ENCODE measurements at places on chromosomes 2 and 18.

- DNase-seq = no peak
Observed at GRCh38 chr18:49879271-49879580, 65.9 kb upstream of the ACAA2 start.

DNA sequence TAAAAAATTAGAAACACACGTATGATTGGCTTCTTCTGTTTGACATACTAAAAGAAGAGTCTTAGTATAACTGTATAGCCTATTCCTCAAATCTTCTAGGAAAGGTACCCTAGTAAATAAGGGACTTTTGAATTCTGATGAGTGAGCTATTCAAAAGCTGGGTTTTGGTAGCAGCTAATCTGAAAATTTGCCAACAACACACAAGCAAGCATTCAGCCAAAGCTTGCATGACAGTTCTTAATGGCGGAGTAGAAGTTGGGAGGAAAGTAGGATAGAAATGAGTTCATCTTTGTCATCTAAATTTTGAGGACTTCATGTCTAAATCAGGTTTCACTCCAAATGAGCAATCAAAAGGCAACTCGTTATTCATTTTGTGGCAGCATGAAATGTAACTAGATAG lies 813.0 kb downstream of the MBD2 start:
- DNase-seq = no peak

DNA sequence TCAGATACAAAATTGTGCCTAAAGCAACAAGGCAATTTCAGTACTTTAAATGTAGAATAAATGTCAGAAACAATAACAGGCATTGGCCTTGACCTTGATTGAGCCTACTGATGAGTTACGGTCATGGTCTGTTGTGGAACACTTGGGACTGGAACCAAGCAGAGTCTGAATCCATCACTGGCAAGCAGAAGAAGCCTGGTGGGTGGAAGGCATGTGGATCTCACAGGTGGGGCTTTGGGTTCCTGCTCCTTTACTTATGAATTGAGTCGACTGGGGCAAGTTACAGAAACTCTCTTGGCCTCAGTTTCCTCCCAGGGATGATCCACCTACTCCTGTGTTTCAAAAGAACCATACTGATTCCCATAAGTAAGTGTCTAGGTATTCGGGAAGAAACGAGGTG lies 102.3 kb downstream of the KCNF1 start:
- DNase-seq = no peak

DNA sequence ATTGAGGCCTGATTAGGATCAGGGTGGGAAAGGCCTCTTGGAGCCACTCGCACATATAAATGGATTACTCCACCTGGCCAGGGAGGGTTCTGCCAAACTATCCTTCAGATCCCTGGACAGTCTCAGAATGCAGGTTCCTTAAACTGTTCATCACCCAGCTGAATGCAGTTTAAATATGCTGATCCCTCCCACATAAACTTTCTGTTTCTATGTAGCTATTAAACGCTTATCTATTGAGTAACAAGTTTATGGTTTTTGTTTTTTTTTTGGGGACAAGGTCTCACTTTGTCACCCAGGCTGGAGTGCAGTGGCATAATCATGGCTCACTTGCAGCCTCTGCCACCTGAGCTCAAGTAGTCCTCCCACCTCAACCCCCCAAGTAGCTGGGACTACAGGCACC lies 1.9 kb downstream of the CAD start:
- DNase-seq = no peak

GRCh38 chr2:14231391-14231898 lies 401.1 kb upstream of the LRATD1 start:
- no peak for DNase-seq

GRCh38 chr2:67625178-67625577 lies 228.0 kb downstream of the ETAA1 start:
- no peak for DNase-seq

- no peak for DNase-seq
Observed at GRCh38 chr18:44659771-44660170, 20.9 kb upstream of the SETBP1 start.

DNA sequence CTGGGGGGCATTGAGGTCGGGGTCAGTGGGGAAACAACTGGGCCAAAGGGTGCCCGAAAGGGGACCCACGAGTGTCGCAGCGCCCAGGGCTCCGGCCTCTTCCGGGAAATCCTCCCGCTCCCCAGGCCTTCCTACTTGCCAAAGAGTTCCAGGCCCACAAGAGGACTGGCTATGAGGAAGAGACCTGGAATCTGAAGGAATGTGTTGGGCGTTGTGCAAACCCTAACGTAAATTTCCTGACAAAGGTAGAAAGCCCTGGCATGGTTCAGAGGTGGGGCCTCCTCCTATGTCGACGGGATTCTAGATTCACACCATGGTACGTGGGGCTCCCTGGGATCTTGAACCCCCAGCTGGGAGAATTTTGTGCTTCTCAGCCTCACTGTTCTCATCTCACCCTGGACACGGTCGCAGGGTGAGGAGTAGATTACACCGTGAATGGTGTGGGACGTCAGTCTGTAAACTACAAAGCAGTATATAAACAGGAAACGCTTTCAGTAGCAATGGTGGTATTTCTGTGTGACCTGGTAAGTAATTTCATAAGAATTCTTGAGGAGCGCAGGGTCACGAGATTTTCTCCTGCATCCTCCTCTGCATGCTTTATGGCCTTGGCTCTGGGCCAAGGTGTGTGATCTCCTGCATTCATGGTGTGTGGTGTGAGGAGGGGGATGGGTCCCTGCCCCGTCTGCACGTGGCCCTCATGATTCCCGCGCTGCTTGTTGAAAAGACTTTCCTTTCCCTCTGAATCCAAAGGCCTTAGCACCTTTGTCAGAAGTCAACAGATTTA lies 868 bp downstream of the HSBP1L1 start:
- DNase-seq = no peak

DNA sequence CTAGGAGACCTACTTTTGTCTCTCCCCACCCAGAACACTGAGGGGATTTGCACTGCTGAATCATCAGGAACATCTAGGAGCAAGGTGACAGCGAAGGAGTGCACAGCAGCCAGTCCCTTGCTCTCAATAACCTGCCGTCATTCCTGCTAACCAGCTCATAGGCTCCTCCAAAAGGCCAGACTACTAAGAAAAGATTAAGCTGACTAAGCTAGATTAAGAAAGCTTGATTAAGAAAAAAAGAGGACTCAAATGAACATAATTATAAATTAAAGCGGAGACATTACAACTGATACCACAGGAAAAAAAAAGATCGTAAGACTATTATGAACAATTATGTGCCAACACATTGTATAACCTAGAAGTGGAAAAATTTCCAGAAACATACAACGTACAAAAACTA lies 1254.8 kb upstream of the CHAC2 start:
- DNase-seq = no peak

DNA sequence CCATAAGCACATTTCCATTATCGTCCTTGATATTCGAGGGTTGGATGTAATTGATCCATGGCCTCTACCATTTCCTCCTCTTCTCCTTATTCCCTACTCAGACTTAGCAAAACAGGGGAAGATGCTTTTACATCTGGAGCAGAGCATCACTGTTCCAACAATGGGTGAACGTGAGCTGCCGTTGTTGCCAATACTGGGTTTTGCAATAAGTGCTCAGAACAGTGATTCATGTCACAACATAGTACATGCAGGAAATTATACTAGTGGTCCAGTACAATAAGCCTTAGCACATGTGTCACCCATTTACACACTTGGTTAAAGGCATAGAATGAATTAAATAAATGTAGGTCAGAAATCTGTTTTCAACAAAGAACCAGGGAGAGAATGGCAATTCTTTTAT lies 112.4 kb downstream of the DCC start:
- no peak for DNase-seq

DNA sequence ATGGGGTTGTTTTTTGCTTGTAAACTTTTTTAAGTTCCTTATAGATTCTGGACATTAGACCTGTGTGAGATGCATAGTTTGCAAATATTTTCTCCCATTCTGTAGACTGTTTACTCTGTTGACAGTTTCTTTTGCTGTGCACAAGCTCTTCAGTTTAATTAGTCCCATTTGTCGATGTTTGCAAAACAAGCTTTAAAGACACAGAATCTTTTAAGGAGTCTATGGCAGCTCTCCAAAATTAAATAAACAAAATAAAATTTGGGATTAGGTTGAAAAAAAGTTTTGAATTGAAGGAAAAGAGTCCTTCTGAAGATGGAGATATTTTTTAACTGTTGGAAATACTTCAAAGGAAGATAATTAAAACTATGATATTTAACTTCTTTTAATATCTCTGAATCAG lies 88.8 kb downstream of the MAP3K20 start:
- DNase-seq = no peak

DNA sequence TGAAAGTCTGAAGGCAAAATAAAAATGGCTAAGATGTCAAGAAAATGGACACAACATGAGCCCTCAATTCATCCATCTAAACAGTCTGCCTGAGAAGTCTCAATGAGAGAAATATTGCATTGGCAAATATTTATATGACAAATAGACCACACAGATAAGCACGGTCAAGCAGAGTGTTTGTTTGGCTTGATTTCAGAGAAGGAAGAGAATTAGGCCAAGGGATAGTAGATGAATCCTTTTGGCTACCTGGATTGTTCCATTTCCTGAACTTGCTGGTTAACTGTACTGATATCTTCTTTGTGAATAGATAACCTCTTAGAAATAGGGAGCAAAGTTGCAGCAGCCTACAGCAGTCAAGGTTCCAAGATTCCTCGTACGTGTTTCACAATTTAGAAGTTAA lies 129.6 kb downstream of the RBMS1 start:
- no peak for DNase-seq

DNA sequence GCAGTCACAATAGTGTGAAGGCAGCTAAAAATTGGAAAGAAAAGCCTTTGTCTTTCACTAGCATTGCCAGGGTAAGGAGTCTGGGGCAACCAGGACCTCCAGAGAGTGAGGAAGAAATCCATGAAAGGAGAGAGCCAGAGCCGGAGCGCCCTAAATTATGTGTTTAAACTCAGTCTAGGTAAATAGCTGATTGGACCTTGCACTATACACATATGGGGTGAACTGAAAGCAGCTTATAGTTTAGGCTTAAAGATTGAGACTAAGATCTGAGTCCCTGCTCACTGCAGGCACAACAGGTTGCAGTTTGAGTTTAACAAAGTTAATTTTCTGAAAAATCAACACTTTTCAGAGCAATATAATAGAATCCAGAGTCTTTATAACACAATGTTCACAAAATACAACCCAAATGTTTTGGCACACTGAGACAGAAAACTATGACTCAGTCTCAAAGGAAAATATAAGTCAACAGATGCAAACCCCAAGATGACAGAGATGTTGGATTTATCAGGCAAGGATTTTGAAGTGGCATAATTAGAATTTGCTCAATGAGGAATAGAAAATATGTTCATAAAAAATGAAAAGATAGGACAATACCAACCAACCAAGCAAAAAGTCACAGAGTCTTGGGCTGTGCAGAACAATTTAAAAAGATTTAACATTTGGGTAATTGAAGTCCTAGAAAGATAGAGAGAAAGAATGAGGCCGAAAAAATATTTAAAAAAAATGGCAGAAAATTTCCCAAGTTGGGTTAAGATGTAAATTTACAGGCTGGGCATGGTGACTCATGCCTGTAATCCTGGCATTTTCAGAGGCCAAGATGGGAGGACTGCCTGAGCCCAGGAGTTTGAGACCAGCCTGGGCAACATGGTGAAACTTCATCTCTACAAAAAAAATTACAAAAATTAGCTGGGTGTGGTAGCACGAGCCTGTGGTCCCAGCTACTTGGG lies 39.6 kb downstream of the DOK1 start:
- DNase-seq = no peak

DNA sequence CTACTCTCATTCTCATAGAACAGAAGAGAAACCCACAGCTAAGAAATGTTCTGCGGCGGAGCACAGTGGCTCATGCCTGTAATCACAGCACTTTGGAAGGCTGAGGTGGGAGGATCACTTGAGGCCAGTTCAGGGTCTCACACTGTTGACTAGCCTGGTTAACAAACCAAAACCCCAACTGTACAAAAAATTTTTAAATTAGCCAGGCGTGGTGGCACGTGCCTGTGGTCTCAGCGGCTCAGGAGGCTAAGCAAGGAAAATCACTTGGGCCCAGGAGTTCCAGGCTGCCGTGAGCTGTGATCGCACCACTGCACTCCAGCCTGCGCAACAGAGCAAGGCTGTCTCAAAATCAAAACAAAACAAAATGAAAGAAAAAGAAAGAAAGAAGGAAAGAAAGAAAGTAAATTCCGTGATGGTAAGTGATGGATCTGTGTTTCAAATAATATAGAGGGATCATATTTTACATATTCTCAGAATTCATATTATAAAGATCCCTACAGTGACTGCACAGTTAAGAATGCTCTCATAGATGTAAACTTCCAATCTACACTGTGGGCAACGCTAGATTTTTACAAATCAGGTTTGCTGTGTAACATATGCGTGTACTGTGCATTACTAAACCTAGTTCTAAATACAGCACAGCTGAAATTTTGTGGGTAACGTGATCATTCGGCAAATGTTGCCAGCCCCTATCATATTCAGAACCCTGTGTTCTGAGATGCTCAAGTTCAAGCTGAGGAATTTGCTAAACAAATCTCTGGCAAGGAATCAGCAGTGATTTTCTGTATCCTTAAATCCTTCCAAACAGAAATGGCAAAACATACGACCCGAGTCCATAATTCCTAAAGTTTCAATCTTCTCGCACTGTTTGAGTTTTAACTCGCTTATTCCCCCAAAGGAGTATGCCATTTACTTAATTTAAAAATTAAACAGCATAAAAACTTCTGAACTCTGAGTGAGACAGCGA lies 1.2 kb upstream of the RAB12 start:
- no peak for DNase-seq

DNA sequence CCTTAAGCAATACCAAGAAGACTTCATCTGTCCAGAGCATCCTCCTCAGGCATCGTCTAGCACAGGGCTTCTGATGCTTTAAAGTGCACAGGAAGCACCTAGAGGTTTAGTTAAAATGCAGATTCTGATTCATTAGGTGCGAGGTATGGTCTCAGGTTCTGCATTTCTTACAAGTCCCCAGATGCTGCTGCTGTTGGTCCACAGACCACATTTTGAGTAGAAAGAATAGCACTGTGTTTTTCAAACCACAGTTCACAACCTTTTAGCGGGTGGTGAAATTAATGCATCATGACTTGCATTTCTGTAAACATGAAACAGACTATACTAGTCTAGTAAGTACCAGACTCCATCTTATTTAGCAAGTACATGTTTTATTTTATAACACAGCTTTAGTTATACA lies 134.6 kb downstream of the TMEFF2 start:
- DNase-seq = no peak

DNA sequence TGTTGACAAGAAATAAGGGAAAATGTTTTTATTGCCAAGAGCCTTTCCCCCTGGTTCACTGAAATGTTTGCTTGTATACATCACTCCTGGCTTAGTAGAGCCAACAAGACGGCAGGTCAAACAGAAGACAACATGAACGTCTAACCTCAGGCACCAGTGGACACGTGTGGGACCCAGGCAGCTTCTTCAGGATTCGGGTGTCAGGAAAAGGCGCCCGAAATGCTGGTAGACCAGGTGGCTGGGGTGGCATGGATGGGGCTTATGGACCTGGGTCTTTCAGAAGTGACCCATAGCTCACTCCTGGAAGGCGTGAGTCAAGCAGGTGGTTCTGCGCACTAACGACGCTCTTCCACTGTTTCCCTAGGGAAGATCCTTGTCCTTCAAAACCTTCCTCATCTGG lies 23.3 kb upstream of the NFATC1 start:
- no peak for DNase-seq

GRCh38 chr18:49835405-49835804 lies 22.1 kb upstream of the ACAA2 start:
- DNase-seq = no peak
